ENCODE measurements at places on chromosomes 12 and 14.

DNA sequence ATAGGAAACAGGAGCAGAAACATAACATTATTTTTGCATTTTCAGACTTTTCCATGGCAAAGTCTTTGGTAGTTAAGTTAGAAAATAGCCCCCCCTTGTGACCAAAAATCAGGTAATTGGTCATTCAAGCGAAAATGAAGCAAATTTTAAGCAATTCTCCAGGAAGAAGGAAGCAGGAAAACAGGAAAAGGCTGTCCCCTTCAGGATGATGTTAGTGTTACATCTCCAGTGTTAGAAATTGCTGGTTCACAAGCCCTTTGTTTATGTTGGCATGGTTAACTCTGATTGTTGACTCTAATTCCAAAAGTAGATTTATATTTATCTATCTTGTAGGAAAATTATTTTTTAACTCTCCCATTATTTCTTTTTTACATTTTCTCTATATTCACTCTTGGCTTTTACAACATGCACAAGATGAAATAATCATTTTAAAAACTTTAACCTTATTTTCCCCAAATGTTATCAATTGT is 18.8 kb upstream of the GAS2L3 start:
- peak; percentile 21 for DNase-seq

- DNase-seq, result no peak
These were observed 219.0 kb downstream of the NTF3 start for GRCh38 chr12:5650829-5651461.

GRCh38 chr14:69055999-69056788 is 77.1 kb upstream of the ACTN1 start:
- no peak for DNase-seq

GRCh38 chr14:77122526-77123125 is 19.0 kb downstream of the ZDHHC22 start:
- DNase-seq, result no peak

DNA sequence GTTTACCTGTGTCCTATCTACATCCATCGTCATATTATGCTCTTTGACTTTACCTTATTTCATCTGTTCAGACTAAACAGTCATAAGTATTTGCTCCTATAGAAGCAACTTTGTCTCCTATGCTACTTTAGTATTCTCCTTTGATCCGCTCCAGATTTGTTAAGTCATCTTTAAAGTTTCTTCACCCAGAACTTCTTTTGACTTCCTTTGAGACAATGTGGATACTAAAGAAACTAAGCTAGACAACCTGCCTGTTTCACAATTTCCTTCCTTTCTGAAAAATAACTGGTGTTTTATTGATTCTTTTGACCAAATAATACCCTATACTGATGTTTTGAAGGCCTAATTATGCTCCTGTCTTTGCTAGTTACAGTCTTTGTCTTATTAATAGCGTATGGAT is 30.0 kb upstream of the LRRK2 start:
- DNase-seq, result no peak

DNA sequence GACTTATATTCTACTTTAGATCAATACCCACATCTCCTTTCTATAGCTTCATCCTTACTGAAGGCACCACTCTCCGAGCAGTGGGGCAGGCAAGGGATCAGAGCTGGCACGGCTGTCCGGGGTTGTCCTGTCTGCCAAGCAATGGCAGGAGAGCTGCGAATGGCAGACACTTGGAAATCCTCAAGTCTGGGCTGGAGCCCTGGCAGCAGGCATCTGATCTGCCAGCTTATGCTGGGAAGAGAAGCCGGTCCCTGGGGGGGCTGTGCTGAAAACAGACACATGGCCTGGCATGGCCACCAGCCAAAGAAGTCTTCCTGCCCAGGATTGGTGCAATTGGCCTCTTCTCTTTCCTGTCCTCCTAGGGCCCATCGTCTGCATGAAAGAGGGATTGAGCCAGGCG is 280.2 kb upstream of the PWP1 start:
- no peak for DNase-seq

DNA sequence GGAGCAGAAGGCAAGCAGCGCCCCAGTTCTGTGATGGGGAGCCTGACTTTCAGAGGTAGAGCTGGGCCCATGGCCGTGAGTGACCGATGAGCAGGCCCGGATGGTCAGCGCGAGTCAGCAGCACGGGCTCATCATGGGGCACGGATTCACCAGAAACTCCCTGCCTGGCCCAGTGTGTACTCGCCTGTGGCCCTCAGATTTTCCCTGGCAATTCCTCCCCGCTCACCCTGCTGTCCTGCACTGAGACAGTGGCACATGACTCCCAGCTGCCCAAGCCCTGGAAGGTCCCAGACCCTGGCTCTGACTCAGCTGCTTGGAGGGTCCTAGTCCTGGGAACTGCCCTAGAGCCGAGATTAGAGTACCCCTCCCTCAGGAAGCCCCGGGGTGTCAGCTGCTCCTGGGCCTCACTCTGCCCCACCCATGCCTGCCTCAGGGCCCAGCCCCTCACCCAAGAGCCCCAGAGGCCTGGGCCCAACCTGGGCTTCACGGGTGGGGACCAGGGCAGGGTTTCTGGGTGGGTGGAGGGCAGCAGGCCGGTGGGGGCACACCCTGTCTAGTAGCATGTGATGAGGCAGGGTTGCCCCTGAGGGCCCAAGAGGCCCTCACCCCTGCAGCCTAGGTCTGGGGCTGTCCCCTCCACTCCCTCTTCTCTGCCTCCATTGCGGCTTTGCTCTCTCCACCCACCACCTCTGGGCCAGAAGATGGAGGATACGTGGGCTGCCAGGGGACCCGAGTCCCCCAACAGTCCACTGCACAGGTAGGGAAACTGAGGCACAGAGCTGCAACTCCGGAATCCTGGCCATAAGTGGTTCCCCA is 8.4 kb downstream of the TRMT61A start:
- no peak for DNase-seq

GRCh38 chr12:78157199-78157598 is 326.5 kb downstream of the NAV3 start:
- DNase-seq, result no peak

GRCh38 chr12:66002812-66003211 is 127.7 kb downstream of the LLPH start:
- no peak for DNase-seq

DNA sequence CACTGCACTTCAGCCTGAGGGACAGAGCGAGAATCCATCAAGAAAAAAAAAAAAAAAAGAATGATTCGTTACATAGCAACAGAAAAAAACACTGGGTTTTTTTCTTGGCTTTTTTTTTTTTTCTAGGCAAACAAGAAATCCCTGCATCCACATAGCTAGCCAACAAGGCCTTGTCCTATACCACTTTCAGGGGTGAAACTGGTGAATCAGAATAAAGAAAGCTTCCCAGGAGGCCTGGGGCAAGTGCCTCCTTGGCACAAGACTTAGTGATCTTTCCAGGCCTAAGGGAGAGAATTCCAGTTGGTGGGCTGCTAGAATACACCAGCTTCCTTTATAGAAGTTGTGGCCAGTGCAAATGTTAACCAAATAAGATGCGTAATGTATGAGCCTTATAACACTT is 90.0 kb downstream of the VCPKMT start:
- DNase-seq, result no peak

- DNase-seq, result no peak
These were observed 127.5 kb upstream of the RMST start for GRCh38 chr12:97335115-97335514.

DNA sequence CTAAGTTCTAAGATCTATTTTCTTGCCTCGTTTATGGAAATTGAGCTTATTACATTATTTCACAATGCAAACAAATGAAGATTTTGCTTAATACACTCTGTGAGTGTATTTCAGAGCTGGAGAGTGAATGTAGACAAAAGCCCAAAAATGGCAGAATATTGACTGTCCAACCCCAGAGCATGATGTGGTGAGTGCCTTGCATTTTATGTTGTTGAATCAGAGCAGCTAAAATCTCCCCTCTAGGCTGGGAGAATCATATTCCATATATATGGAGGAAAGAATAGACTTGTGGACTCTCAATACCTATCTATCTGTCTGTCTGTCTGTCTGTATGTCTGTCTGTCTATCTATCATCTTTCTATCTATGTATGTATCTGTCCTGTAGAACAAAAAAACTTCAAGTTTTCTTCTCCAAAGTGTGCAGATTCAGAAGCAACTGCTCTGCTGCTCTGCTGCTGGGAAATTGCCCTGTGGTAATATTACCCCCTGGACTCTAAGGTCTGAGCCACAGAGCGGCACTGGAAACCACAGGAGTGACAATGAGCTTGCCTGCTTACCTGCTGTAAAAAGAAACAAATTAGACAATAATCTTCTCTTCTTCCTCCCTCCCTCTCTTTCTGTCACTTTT is 209.4 kb upstream of the PRICKLE1 start:
- DNase-seq, result no peak

Data from SW 1271 (cell line).